COR-L47 (cell line): ENCODE measurements at places on chromosomes 5 and 9.

DNA sequence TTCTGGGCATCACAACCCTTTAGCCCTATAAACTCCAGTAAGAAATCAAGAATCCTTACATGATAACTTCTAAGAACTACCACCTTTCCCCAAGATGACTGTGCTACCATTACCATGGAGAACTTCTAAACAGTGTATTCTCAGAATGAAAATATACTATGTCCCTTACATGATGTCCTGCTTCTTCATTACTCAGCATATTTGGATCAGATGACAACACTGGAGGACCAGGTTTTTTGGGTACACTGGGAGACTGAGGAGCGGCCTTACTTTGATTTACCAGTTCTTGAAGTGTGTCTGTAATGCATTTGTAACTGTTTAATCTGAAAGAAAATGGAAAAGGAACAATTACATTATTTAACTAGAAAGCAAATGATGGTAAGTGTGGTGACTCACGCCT lies 55.7 kb upstream of the CPLANE1 start:
- DNase-seq = no peak

- no peak for DNase-seq
Measured at GRCh38 chr5:170751631-170752030, 31.9 kb upstream of the GABRP start.

- no peak for DNase-seq
Measured at GRCh38 chr5:164972973-164973372, 1467.6 kb downstream of the MAT2B start.

DNA sequence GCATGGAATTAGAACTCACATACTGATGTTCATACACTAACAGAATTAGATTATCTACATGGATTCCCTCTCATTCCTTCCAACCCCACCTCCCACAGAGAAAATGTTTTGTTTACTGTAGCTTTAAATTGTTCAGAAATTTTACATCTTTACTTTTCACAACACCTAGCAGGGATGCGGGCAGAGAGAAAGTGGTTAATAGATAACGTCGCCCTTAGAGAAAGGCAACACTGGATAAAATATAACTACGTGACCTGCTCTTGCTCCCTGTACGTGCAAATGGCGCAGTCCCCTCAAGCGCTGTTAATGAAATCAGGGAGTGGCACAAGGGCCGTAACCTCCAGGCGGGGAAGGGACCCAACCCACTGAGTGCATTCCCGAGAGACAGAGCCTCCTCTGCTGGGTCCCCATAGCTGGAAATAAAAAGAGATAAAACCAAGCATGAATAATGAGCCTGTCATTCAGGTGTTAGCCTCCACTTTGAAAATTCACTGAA lies 125.3 kb upstream of the DAPK1 start:
- DNase-seq = no peak

- DNase-seq = no peak
Measured at GRCh38 chr5:150342583-150342982, 14.9 kb upstream of the TCOF1 start.

DNA sequence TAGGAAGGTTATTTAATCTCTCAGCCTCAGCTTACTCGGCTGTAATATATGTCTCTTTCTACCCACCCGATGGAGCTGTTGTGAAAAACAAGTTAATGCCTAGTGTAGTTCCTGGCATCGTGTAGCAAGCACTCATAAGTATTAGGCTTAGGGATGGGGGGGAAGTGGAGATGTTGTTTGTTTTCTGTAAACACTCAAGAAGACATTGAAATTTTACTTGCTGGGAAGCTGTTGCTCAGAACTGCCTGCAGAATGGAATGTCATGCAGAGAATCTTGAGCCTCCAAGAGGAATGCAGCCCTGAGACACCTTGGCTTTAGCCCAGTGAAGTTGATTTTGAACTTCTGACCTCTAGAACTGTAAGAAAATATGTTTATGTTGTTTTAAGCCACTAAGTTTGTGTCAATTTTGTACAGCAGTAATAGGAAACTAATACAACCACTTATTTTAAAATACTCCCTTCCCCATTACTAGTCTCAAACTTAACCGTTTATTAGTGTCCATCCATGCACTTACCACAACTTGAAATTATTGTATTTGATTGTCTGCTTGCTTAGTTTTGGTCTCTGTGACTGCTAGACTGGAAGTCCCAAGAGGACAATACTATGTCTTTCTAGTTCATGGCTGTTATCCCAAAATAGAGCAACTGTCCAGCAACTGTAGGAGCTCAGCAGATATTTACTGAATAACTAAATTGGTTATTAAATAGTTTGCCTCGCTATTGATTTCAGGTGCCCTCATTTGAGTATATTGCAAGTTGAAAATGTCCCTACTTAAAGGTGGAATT lies 53.8 kb downstream of the MFAP3 start:
- DNase-seq = no peak

- peak; percentile 72 for DNase-seq
Measured at GRCh38 chr9:126228781-126229444, 97.7 kb upstream of the MVB12B start.

- DNase-seq = no peak
Measured at GRCh38 chr9:389159-389558, 174.5 kb downstream of the DOCK8 start.

DNA sequence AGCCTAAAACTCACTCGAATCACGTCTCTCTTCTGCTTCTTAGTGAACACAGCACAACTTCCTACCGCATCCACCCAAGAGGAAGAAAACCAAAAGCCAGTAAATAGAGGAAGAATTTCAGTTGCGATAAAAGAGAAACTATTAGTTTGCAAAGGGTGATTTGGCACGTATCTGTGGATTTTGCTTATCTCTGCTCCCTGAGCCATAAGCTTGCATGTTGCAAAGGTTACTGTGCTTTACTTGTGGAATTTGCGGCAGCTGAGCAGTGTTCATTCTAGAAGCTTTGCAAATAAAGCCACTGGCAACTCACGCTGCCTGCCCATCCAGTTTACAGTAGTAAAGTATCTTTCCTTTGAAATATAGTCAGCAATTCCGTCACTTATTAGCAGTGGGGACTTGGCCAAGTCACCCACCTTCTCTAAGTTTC lies 149.0 kb upstream of the PCA3 start:
- no peak for DNase-seq

GRCh38 chr5:90868799-90869198 lies 310.2 kb downstream of the ADGRV1 start:
- no peak for DNase-seq

GRCh38 chr9:136049491-136050265 lies 45.4 kb downstream of the NACC2 start:
- no peak for DNase-seq

DNA sequence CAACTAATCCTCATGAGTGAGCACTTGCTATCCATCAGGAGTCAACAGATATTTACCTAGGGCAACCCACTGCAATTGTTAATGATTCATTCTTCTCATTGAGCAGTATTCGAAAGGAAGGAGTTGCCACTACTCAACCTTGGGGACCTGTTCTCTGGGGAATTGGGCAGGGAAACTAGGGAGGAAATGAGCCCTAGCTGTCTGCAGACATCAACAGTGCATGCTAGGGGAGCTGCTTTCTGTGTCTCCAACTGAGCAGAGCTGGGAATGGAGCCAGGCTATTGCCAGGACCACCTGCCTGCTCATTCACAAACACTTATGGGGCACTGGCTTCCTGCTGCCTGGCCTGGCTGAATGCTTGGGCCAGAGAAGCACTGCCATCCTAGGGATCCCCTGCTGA lies 183.4 kb downstream of the TMEM38B start:
- peak; percentile 91 for DNase-seq

DNA sequence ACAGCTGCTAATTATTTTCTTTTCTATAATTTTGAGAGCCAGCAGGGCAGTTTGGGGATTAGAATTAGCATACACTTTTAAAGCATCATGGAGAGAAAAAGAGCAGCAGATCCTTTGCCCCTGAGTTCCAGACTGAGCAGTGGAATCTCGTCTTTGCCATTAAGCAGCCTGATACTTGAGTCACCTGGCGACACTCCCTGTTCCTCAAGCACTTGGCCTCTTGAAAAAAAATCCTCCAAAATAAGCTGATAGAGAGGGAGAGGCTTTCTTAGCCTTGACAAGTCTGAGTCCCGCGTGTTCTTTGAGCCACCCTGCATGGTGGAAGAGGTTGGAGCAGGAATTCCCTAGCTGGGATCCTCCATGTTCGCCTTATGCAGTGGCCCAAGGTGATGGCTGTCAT lies 398.3 kb downstream of the IRX2 start:
- DNase-seq = no peak

- no peak for DNase-seq
Measured at GRCh38 chr9:2177121-2177520, 162.0 kb downstream of the SMARCA2 start.
